B cell (primary cell): ENCODE measurements at places on chromosomes 11 and 22. TPM values are rescaled to one million over a fixed set of nuclear protein-coding genes. Genes with fewer than 3 reads are reported as not detected.

Gene CYTH4
- polyA plus RNA-seq, result 154 and 194 TPM in 2 replicates

DNA sequence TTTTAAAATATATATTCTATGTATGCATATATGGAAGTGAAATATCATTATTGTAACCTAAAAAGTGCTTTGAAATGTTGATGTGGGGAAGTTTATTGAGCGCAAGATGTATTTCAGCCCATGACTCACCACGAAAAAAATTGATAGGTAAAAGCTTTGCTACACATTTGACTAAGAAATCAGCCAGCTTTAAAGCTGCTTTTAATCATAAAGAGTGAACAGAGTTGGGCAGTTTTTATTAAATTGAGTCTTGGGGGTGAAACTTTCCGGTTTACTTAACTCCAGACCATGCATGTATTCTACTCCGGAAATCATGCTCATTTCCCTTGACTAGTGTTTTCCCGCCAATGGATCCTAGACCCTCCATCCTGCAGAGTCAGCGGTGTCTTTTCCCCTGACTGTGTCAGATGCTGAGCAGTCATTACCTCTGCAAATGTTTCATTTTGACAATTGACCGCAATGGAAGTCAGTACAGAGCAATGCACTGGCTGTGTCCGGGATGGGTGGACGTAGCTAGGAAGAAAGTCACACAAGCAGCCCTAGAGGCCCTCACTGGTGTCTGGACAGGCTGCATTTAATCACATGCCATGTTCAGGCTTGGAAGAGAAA, 47.2 kb upstream of the MPEG1 start:
- peaks cover 31% of the 10 kb centered on the region for H3K4me1 ChIP-seq
- no peaks in the 10 kb centered on the region for H3K36me3 ChIP-seq
- H3K27me3 ChIP-seq, result no peaks in the 10 kb centered on the region
- H3K27ac ChIP-seq, result no peak overlapping the region
- DNase-seq, result no peak

- H3K36me3 ChIP-seq, result no peaks in the 10 kb centered on the region
- no peak overlapping the region for H3K27ac ChIP-seq
- no peaks in the 10 kb centered on the region for H3K27me3 ChIP-seq
These were observed 48.4 kb downstream of the PDE2A start for GRCh38 chr11:72625691-72626413.

GRCh38 chr11:27807596-27807995, 107.3 kb upstream of the BDNF start:
- no peak overlapping the region for H3K4me3 ChIP-seq
- no peak overlapping the region for H3K27ac ChIP-seq
- H3K36me3 ChIP-seq, result no peaks in the 10 kb centered on the region
- H3K27me3 ChIP-seq, result no peaks in the 10 kb centered on the region
- DNase-seq, result no peak

DNA sequence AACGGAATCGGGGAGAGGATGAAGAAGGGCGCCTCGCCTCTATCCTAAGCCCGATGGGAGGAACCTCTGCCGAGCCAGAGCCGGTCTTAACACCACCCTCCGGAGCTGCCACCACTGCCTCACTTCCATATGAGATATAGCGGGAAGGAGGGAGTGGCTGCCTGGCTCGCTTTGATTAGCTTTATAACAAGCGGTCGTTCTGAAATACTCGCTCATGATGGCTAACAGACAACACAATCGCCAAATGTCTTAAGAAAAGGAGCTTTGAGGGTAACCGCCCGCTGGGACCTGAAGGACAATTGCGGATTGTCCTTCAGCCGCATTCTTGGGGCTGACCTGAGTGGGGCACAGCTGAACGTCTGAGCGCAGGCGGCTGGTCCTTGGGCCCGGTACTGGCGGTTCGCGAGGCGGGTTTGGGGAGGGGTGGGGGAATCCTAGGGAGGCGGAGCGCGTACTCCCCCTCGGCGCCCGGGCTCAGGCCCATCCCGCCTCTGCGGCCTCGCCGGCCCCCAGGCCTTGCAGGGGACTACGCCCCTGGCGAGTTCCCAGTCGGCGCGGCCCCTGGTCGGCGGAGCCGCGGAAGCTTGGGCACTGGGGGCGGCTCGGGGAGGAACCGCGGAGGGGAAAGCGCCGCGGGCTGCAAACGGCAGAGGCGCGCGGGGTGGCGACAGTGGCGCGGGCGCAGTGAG, at the start of gene PLAAT5:
Gene PLAAT5 (minus strand): TSS at position 617 of the 689 bp plus-strand sequence. CDS start 133 bp downstream, at position 484.
- no peak within 1 kb of the TSS for H3K4me3 ChIP-seq
- H3K27me3 ChIP-seq, result peaks cover 14% of the 10 kb centered on the region

DNA sequence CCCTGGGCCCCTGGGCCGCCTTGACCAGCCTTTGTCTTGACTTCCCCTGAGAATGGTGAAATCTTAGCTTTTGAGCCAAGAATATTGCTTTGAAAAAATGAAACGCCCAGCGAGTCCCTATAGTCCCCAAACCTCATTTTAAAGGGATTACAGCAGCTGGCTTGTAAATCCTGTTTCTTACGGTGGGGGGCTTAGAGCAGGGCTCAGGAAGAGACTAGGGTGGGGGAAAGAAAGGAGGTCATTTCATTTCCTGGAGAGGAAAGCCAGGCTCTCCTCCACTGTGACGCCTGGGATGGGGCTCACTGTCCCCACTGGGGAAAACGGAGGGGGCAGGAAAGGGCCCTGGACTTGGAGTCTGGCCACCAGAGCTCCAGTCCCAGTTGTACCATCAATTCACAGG, 72.2 kb upstream of the ALX4 start:
- H3K27ac ChIP-seq, result no peak overlapping the region
- no peak for DNase-seq
- no peaks in the 10 kb centered on the region for H3K4me1 ChIP-seq
- no peak overlapping the region for H3K4me3 ChIP-seq
